ENCODE measurements at places on chromosomes 13 and 19.

GRCh38 chr13:28185256-28185655 lies 46.9 kb downstream of the PAN3 start:
- no peak for ATAC-seq

DNA sequence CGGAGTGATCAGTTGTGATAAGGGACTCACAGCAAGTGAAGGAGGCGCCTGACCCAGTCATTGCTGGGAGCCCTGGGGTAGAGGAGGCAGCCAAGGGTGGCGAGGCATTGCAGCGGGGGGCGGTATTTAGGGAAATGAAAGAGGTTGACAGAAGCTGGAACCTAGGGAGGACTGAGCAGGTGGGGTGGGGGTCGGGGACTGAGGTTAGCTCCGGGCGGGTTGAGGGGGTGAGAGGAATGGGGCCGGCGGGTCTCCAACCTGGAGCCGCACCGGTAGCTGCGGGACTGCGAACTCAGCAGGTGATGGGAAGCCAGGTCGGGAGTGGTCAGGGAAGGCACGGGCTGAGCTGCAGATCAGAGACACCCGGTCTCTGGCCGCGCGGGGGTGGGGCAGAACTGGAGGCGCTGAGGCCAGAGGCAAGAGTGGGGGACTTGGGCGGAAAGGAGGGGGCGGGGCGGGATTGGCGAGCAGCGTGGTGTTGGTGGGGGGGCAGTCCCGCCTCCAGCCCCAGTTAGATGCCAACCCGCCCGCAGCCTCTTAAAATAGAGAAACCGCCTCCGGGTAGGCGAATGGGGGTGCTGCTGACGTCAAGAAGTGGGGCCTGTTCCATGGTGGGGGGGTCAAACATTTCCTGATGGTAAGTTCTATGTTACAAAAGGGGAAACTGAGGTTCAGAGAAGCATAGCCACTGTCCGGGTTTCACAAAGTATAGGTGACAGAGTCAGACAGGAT lies 1.5 kb downstream of the MAST3 start:
- ATAC-seq, result peak; percentile 32

DNA sequence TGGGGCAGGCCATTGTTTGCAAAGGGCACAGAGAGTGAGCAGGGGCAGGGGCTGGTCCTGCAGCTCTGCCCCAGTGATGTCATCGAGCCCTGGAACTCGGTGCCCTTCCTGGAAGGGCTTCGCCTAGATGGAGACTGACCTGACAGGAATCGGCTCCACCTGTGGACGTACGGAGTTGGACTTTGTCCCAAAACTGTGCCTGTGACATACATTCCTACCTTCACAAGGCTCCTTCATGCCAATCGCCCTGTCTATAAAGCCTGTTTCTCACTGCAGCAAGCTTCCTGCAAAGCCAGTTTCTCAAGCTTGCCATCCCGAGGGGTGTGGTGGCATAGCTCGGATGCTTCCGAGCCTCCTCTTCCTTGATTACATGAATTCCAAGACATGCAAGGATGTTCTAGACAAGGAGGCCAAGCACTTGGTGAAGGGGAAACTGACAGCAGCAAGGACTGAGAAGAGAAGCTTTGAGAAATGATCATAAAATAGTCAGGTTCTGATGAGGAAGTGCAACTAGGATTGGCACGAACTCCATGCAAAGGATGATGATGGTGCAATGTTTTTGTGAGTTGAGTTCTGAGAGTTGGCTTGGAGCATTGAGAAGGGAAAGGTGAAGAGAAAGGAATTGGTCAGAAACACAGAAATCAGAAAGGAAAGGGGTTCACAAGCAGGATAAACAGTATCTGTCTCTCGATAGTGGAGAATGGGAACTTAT lies 73.6 kb upstream of the STK24 start:
- no peak for ATAC-seq

DNA sequence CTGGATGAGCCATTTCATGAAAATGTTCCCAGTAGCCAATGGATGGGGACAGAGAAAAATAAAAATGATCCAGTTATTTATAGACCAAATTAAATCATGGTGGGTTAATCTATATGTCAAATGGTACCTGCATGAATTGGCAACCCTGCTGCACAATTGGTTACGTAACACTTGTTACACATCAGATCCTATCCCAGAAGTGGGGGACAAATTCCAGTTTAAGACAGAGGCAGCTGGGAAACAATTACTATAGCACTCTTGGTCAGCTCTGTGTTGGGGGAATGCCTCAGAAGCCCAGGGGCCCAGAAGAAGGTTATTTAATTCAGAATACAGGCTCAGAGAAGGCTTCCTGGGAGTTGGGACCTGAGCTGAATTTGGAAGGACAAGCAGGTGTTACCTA lies 81.1 kb upstream of the FLT1 start:
- ATAC-seq, result no peak

GRCh38 chr19:55189403-55189835 lies 9.3 kb upstream of the SYT5 start:
- ATAC-seq, result no peak

DNA sequence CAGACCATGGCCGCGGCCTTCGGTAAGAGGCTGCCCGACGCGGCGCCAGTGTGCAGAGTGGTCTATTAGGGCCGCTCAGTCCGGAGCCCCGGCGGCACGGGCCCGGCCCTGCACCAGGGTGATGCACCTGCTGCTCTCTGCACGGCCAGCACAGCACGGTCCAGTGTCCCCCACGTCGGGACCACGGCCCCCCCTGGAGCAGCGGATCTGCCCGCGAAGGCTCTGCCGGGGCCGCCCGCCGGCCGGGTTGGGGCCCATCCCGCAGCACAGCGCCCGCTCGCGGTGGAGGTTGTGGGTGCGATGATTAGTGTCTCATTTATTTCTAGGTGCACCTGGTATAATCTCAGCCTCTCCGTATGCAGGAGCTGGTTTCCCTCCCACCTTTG lies 7.9 kb downstream of the PTBP1 start:
- ATAC-seq, result no peak

GRCh38 chr13:24540236-24541126 lies 27.9 kb upstream of the PARP4 start:
- ATAC-seq, result peak; percentile 37

DNA sequence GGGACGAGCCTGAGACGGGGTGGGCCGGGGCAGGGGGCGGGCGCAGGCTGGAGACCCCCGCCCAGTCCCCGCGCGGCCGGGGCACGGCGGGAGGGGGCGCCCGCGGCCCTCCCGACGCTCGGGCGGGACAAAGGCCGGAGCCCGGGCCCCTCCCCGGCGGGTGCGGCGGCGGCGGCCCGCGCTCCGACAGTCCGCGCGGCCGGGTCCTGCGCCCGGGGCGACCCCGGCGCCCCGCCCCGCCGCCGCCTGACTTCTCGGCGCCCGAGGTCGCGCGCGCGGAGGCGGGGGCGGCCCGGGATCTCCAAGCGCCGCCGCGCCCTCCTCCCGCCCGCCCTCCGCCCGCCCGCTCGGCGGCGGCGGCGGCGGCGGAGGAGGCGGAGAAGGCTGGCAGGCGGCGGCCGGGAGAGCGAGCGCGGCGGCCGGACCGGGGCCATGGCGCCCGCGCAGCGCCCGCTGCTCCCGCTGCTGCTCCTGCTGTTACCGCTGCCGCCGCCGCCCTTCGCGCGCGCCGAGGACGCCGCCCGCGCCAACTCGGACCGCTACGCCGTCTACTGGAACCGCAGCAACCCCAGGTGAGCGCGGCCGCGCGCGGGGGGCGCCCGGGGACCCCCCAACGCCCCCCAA lies at the start of gene EFNA2:
Gene EFNA2, plus strand, starts transcription at position 137 of the 624 bp plus-strand sequence. Its CDS starts 296 bp downstream, at position 433.
- ATAC-seq, result no peak

DNA sequence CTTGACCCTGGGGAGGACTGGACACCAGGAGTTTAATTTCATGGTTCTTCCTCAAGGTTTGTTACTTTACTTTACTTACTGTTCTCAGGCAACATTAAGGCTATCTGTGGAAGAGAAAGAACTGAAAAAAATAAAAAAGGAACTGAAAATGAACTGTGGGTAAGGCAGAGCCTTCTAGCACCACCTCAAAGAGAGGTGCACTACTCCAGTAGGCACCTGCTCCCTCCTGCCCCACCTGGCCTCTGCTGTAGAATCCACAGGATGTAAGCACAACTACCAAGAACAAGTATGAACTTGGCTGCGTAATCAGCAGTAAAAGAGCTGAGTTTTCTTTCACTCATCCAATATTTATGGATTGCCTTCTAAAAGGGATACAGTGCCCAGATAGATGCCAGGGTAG lies 12.2 kb downstream of the ZNF112 start:
- ATAC-seq, result no peak

- ATAC-seq, result no peak
These were observed 5.6 kb upstream of the PRKD2 start for GRCh38 chr19:46722421-46723022.

GRCh38 chr19:2982983-2983350 lies 5.6 kb downstream of the TLE6 start:
- ATAC-seq, result no peak

GRCh38 chr13:31168166-31168565 lies 6.5 kb upstream of the HSPH1 start:
- ATAC-seq, result no peak

DNA sequence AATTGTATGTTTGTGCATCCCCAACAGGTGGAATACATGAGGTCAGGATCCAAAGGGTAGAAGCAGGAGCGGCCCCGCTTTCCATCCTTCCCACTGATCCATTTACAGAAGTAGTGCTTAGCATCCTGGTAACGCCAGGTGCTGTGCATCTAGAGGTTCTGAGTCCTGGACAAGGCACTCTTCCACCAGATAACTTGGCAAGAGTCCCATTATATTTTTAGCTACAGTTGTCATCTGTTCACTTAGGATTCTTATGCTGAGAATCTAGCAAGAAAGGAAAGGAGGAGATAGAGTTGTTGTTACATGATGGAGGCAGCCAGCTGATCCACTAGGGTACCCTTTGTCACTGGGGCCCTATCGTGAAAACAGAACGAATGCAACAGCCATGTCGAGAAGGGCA lies 389.5 kb upstream of the ZNF507 start:
- no peak for ATAC-seq

GRCh38 chr19:49492573-49493405 lies 3.4 kb upstream of the RPS11 start:
- no peak for ATAC-seq

GRCh38 chr13:41654796-41655195 lies 197.4 kb downstream of the RGCC start:
- ATAC-seq, result no peak

- no peak for ATAC-seq
These were observed 259.8 kb downstream of the OXGR1 start for GRCh38 chr13:96734499-96734898.

DNA sequence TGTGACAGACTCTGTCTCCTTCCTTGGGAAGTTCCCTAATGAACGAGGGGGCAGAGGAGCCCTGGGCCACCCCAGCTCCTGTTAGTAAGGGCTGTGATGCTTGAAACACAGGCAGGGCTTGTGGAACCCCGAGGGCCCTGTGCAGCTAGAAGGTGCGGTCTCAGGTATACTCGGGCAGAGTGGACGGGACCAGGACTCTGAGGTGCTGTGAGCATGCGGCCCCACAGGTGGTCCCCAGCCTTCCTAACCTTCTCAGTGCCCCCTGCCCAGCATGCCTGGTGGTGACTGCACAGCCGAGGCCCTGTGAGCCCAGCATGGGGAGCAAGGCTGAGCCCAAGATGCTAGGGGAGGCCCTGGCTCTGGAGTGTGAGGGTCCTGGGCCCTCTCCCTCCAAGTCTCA lies 4.0 kb upstream of the SIGLEC8 start:
- no peak for ATAC-seq

DNA sequence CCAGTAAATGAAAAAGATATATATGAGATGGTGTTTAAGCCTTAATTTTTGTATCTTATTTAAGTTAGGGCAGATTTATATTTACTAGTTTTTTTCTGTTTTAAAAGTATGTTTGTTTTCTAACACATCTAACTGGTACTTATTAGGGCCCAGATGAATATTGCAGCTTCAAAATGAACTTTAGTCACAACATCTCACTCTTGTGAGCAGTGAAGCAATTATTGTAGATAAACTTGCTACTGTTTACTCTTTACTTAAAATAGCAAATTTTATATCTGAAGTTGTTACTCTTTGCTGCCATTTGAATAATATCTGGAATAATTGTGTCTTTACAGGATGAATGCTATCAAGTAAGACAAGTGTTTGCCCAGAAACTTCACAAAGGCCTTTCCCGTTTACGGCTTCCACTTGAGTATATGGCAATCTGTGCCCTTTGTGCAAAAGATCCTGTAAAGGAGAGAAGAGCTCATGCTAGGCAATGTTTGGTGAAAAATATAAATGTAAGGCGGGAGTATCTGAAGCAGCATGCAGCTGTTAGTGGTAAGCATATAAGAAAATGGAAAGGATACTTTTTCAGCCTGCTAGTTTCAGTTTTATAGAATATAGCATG lies 166.8 kb downstream of the PDS5B start:
- ATAC-seq, result no peak

- ATAC-seq, result no peak
These were observed 625.6 kb downstream of the DCT start for GRCh38 chr13:93853912-93854311.
